ENCODE measurements at places on chromosomes 4 and X.
A peak's percentile ranks its signal among the peaks of the same experiment; 100 is the strongest.

DNA sequence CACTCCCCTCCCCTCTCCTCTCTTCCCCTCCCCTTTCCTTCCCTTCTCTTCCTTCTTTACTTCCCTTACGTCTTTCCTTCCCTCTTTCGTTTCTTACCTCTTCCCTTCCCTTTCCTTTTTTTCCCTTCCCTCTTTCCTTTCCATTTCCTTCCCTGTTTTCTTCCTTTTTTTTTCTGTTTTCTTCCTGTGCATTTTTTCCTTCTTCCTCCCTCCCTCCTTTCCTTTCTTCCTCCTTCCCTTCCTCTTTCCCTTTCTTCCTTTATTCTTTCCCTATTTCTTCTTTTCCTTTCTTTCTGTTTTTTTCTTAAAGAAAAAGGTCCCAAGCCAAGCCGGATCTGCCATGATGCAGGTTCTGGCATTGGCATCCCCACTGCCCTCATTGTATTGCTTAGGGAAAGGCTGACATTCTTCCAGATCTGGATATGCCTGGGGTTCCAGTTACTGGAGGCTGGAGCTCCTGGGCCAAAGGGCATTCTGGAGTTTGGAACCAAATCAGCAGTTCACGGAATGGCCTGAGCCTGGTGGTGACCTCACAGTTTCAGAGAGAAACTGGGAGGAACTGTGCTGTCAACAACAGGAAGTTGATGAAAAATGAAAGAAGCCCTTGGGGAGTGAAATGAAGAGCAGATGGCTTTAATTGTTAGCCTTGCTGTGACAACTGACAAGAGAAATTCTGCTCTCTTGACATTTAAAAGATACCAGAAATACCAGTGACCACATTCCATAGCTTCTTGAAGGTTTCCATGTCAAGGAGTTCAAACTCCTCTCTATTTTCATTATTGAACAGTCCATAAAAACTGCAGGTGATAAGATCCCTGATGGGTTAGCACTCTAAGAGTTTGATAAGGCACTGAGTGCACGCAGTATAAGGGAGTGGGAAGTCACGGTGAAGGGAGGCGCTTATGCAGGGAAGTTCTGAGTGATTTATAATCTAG, 622.1 kb downstream of the SPRY1 start:
- peak; percentile 86 for DNase-seq

GRCh38 chr4:76799140-76799539, 98.8 kb downstream of the SOWAHB start:
- peak; percentile 19 for DNase-seq

- DNase-seq: peak; percentile 99
These were observed 83.4 kb downstream of the MSN start for GRCh38 chrX:65750674-65751469.

GRCh38 chr4:152983774-152984411, 47.8 kb downstream of the FHDC1 start:
- no peak for DNase-seq

DNA sequence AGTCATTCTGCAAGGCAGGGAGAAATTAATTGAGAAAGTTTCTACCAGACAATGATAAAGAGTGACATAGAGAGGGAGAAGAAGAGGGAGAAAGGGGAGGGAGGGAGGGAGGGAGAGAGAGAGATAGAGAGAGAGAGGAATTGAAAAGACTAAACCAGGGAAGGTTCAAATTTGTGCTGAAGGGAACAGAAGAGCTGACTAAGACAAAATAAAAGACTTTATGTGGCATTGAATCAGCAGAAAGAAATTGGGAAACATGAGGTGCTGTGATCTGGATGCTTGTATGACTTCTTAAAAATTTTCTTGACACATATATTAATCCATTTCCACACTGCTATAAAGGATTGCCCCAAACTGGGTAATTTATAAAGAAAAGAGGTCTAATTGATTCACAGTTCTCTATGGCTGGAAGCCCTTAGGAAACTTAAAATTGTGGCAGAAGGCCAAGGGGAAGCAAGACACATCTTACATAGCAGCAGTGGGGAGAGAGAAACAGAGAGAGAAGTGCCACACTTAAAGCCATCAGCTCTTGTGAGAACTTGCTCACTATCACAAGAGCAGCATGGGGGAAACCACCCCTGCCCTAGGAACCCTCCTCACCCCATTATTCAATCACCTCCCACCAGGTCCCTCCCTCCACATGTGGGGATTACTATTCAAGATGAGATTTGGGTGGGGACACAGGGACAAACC, 13.5 kb upstream of the CXCL6 start:
- no peak for DNase-seq

GRCh38 chr4:76772498-76773106, 125.3 kb downstream of the SOWAHB start:
- DNase-seq: no peak

- DNase-seq: no peak
These were observed 289.8 kb downstream of the ADGRL3 start for GRCh38 chr4:61489927-61490326.

- no peak for DNase-seq
These were observed 1.8 kb downstream of the PRDM8 start for GRCh38 chr4:80199004-80199560.

DNA sequence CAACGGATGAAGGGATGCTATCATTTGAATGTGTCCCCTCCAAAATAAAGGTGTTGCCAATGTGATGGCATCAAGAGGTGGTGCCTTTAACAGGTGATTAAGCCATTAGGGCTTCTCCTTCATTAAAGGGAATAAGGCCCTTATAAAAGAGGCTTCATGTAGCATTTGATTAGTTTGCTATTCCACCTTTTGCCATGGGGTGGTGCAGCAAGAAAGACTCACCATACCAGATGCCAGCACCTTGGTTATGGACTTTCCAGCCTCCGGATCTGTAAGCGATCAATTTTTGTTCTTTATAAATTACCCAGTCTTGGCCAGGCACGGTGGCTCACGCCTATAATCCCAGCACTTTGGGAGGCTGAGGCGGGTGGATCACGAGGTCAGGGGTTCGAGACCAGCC, 7.9 kb upstream of the SLC25A43 start:
- DNase-seq: peak; percentile 51

DNA sequence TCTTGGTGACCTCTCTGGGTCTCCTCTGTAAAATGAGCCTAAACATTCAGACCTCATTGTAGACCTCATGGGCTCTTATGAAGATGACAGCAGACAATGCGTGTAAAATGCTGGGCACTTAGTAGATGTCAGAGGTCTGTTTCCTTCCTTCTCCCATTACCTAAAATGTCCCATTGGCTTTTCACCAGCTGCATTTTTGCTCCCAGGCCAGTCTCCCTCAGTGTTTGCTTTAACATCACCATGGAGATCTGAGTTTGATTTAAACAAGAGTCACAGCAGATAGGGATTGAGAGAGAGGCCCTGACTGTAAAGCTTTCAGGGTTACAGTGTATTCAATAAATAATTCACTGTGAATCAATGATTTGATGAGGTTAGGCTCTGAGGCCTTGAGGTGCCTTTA, 24.3 kb downstream of the PSAPL1 start:
- DNase-seq: no peak

- DNase-seq: peak; percentile 78
These were observed 26.1 kb downstream of the ARHGEF6 start for GRCh38 chrX:136754651-136755050.

DNA sequence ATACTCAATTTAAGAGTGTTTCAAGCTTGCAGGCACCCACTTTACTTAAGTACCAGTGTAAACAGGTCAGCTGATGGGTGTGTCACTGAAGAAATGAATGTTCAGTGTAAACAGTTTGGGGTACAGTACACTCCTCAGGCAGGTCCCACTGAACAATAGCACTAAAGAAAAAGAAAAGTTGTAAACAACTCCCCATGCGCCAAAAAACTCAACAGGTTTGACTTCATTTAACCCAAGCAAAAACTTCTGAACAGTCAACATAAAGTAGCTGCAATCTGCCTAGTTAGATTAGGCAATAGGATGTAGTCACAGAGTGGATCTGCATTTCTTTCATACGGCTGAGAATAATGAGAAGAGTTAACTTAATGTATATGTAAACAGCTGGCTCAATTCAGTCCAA, 93.2 kb downstream of the FAM13A start:
- no peak for DNase-seq

DNA sequence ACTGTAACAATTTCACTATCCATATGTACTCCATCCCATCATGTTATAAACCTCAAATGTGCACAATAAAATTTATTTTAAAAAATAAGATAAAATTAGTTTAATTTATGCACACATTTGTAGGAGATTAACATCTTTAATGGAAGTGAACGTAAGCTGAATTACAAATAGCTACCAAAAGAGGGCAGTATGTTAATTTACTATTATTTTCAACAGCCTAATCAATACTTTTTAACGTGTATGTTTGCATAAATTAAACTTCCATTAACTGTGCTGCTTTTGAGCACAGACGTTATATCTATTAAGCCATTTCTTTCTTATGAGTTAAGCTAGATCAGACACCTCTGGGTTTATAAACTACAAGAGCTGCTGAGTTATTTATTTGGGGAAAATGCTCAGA, 56.5 kb upstream of the PHKA2 start:
- peak; percentile 11 for DNase-seq

- DNase-seq: peak; percentile 43
These were observed 22.9 kb upstream of the PUDP start for GRCh38 chrX:7170898-7171297.

DNA sequence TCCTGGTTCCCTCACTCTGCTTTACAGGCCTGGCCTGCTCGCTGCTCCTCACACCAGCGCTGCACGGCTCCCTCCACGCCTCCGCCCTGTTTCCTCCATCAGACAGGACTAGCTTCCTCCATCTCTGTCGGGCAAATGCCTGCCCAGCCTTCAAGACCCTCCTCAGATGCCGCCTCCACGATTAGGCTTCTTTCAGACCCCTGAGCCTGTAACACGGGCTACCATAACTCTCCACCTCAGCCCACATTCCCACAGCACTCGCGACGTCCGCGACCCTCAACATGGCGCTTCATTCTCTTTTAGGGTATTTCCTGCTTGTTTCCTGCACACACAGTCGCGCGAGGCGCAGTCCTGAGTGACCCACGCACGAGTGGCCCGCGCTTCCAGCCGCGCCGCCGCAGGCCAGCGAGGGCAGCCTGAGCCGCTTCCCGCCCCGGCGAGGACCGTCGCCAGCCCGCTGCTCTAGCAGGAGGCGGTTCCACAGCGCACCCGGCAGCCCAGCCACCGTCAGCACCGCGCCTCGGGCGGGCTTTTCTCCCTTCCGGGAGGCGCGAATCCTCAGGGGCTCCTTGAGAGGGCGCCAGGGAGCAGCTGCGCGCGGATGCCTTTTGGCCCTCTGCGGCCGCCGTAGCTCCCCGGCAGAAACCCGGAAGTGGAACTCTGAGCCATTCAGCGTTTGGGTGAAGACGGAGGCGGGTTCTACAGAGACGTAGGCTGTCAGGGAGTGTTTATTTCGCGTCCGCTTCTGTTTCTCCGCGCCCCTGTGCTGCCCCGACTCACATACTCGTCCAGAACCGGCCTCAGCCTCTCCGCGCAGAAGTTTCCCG, at the start of gene FRG1:
FRG1 (plus strand) TSS at position 695 of the 827 bp plus-strand sequence. CDS start 138 bp downstream, outside the sequence.
- peak; percentile 97 for DNase-seq

- DNase-seq: no peak
These were observed 1730.3 kb upstream of the TENM3 start for GRCh38 chr4:180512801-180513475.

- no peak for DNase-seq
These were observed 213.7 kb upstream of the PPARGC1A start for GRCh38 chr4:24103434-24104157.

DNA sequence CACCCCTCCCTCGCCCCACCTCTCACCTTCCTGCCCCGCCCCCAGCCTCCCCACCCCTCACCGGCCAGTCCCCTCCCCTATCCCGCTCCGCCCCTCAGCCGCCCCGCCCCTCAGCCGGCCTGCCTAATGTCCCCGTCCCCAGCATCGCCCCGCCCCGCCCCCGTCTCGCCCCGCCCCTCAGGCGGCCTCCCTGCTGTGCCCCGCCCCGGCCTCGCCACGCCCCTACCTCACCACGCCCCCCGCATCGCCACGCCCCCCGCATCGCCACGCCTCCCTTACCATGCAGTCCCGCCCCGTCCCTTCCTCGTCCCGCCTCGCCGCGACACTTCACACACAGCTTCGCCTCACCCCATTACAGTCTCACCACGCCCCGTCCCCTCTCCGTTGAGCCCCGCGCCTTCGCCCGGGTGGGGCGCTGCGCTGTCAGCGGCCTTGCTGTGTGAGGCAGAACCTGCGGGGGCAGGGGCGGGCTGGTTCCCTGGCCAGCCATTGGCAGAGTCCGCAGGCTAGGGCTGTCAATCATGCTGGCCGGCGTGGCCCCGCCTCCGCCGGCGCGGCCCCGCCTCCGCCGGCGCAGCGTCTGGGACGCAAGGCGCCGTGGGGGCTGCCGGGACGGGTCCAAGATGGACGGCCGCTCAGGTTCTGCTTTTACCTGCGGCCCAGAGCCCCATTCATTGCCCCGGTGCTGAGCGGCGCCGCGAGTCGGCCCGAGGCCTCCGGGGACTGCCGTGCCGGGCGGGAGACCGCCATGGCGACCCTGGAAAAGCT, at the start of the genes HTT and HTT-AS:
HTT (plus strand) TSS at position 604 of the 768 bp plus-strand sequence; CDS start at position 749, 145 bp downstream.
HTT-AS (minus strand) TSS at position 461 of the 768 bp plus-strand sequence.
- DNase-seq: peak; percentile 98

- peak; percentile 38 for DNase-seq
These were observed 17.4 kb downstream of the GABRA4 start for GRCh38 chr4:46975812-46976553.

DNA sequence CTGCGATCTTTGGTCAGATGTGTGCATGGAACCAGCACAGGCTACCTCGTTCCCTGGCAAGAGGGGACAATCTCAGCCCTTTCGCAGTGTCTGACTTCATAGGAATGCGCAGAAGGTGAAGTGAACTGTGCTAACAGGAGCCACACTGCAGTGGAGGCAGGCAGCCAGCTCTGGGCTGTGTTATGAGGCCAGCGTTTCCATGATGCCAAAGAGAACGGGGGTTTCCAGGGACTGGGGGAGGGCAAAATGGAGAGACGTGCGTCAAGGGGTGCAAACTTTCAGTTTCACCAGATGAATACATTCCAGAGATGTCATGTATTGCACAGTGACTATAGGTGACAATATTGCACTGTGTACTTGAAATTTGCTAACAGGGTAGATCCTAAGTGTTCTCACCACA, 30.4 kb downstream of the CLDN34 start:
- DNase-seq: no peak

DNA sequence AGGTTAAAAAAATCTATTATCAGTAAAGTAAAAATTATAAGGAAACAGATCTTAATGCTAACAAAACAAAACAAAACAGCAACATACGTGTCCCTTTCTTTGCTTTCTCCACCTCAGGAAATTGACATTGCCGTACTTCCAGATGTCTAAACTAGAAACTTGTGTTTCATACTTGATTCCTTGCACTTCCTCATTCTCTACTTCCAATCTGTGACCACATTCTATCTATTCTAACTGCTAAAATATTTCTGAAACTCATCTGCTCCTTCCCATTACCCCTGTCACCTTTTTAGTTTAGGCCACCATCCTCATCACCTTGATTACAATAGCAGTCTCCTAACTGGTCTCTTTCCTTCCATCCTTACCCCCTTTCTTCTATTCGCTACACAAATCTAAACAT, 22.5 kb upstream of the RPA4 start:
- DNase-seq: peak; percentile 60

GRCh38 chr4:162485486-162485885, 321.7 kb upstream of the FSTL5 start:
- no peak for DNase-seq
